ENCODE measurements at places on chromosomes 4 and X.

GRCh38 chr4:138870737-138871554 lies 144.6 kb upstream of the NOCT start:
- DNase-seq, result peak; percentile 85

DNA sequence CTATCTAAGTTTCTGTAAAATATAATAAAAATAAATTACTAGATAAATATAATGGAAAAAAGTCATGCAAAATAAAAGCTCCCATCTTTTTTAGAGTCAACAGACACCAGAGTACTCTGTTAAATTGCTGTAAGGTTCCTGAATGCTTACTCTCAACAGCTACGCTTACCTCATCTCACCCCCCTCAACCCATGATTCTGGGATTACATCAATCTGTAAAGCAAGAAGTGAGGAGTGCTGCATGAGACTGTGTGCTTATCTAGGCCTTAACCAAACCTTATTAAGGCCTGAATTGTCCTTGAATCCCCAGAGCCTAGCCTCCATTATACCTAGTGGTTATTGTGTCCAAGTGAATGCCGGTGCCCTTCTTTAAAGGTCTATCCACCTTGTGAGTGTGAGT lies 735.8 kb downstream of the RPA4 start:
- no peak for DNase-seq

GRCh38 chrX:39729981-39730661 lies 367.6 kb downstream of the BCOR start:
- peak; percentile 70 for DNase-seq

GRCh38 chr4:108148316-108148715 lies 20.4 kb downstream of the LEF1 start:
- DNase-seq, result no peak

DNA sequence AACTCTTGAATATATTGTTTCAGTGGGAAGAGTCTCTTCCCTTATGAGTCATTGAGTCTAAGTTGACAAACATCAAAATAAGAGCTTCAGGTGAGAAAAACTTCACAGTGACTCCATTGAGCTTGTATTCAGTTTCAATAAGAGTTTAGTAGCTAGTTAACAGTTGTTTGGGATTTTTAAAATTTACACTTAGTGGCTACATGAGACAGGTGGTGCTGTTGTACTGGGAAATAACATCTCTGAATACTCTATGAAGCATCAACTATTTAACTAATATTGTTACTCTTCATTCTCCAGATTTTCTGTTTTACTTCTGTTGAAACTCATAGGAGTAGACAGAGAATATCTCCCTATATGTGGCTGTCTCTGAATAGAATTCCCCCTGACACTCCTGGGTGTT lies 1609.1 kb downstream of the C4orf33 start:
- no peak for DNase-seq

DNA sequence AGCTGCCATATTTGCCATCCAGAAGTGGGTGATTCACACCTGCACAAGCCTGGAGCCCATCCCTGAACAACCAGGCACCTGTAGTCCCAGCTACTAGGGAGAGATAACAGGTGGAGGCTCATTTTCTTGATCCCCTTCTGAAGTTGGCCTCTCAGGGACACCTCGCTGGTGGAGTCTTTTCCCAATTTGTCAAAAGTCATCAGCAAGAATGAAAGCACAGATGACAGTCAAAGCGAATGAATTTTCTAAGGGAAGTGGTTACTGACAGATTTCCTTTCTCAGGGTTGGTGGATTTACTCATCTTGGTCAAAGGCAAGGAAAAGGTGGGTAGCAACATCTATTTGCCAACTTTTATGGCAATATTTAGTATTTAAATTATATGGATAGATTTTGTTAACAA lies 36.5 kb downstream of the FGFBP1 start:
- DNase-seq, result no peak

DNA sequence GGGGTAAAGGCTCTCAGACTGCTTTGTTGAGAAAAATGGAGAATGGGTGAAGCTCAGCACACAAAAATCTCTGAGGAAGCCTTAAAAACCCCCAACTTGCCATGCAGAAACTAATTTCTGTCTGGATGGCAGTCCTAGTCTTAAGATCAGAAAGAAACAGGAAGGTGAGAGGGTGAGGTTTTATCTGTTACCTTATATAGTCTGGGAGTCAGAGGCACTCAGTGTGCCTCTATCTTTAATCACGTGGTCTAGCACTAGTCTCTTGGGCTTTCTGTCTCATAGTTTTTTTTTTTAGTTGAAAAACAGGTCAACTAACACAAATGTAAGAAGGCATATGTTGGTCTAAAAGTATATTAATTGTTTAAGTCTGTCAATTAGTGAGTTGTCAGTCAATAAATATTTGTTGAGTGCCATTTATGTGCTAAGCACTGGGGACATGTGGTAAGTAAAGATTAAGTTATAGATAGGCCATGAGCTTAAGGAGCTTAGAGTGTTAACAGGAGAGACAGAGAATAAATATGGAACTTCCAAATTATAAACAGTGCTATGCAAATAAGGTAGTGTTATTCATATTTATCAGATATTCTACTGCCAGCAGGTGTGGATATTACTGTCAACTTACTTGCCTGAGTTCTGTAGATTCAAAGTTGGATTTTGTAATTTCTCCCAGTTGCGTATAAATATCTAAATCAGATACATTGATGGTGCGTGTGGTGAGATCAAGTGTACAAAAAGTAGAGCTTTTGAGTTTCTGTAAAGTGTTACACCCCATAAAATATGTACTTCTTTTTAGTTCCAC lies 7.0 kb downstream of the CYBB start:
- no peak for DNase-seq

- DNase-seq, result no peak
Measured at GRCh38 chrX:119687661-119688413, 5.1 kb downstream of the SEPTIN6 start.

GRCh38 chr4:156971676-156972378 lies at the start of gene PDGFC:
TSS of gene PDGFC (minus strand) at chr4:156971799. CDS start at chr4:156970903, 896 bp downstream.
- DNase-seq, result peak; percentile 88

DNA sequence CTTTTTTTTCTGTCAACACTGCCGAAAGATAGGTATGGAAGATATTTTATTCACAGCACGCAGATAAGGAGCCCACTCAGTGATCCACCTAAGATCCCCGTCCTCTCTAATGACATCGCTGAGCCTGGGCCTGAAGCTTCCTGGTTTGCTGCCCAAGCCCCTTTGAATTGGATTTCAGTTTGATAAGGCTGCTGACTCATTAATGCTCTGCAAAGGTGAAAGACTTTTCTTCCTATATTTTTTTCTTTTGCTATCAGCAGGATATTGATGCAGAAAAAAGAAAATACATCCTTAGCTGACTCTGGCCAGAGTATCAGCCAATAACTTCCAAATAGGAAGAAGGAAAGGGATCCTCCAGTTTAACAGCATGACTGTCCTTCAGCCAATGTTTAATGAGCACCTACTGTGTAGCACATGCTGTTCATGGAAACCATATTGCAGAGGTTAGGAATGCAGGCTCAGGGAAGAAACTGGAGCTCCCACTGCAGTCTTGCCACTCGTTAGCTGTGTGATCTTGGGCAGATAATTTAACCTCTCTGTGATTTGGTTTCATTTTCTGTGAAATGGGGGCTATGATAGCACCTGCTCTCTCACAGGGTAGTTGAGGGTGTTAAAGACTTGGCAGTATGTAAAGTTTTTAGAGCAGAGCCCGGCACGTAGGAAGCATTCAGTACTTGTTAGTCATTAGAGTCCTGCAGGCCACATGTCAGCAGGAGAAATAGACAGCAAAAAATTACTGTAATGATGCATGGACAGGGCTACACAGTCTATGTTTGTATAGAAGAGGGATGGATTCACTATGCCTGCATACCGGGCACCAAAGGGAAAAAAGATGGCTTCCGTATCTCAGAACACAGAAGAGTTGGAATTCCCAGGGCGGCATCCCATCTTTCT lies 39.3 kb downstream of the EVC start:
- DNase-seq, result no peak

DNA sequence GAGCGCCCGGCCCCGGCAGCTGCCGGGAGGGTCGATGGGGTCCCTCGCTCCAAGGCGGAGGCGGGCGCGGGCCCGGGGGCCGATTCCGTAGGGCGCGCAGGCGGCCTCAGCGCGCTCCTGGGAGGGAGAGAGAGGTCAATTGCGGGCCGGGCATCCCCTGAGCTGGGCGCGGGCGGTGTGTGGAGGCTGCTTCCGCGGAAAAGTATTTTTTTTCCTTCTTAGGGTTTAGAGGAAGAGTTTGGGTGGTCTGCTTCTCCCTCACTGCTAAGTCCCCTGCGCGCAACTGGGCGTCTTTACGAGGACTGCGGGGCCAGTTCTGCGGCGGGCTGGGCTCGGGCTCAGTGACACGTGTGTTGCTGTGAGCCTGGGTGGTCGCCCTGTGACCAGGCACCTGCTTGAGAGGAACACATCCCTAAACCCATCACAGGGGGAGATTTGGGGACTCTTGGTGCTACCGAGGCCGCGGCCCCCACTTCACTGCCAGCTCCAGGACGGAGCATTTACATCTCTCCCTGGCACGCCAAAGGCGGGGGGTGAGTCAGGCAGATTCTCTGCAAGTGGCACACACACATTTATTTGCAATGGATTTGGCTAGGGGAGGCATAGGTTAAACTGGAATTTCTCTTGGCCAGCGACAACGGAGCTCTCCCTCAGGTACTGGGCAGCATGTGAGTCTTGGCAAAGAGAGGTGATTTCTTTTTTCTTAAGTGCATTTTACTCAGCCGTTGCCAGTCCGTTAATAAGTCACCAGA lies 151.2 kb upstream of the SLC4A4 start:
- DNase-seq, result peak; percentile 61

DNA sequence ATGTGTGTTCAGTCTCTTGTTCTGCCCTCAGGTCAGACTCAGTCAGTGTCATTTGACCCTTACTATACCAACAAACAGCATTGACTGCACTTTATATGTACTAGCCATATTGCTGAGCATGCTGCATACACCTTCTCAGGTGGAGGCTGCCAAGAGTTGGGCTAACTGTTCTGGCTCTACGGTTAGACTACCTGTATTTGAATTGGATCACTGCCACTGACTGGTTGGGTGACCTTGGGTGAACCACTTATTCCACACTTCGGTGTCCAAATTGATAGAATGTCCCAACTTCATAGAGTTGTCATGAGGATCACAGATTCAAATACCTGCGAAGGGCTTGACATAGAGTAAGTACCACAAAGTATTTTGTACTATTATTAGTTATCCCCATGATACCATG lies 91.2 kb upstream of the GPR50 start:
- no peak for DNase-seq

- no peak for DNase-seq
Measured at GRCh38 chrX:129318375-129318774, 204.9 kb downstream of the SMARCA1 start.

GRCh38 chr4:122959981-122960610 lies 37.7 kb upstream of the NUDT6 start:
- DNase-seq, result no peak

DNA sequence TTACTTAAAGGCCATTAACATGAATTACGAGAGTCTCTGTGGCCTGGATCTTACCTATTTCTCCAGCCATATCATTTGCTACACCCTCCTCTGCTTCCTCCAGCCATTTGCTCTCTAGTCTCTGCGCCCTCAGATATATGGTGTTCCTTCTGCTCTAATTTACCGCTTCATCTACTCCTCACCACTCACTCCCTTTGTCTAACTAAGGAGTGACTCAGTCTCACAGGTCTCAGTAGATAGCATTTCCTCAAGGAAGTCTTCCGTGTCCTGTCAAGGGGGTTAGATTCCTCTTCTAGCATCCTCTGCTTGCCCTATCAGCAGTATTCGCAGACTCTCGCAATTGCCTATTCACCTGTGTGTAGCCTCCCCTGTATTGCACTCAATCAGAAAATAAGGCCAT lies 892.1 kb upstream of the INTU start:
- no peak for DNase-seq

DNA sequence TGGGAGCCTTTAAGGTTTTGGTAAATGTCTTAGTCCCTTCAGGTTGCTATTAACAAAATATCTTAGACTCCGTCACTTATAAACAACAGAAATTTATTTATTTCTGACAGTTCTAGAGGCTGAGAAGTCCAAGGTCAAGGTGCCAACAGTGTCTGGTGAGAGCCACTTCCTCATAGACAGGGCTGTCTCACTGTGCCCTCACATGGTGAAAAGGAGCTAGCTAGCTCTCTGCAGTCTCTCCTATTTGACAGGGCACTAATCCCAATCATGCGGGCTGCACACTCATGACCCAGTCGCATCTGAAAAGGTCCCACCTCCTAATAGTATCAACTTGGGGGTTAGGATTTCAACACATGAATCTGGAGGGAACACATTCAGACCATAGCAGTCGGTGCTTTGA lies 63.4 kb upstream of the KLF3 start:
- no peak for DNase-seq

DNA sequence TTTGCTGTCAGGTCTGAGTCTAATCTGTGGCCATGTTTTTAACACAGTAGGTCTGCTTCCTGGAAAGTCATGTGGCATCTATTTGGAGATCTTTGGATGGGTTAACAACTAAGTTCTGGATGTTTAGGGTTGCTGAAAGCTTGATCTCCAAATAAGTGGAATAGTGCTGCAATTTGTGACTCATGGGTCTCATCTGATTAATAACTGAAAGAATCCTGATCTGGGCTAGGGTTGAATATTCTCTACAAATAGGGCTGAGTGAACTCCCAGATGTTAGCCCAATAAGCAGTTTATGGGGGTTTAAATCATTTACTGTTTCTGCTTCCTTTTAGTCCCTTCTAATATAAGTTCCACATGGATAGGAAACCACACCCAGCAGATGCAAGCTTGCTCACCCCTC lies 23.1 kb downstream of the CT47C1 start:
- DNase-seq, result no peak

DNA sequence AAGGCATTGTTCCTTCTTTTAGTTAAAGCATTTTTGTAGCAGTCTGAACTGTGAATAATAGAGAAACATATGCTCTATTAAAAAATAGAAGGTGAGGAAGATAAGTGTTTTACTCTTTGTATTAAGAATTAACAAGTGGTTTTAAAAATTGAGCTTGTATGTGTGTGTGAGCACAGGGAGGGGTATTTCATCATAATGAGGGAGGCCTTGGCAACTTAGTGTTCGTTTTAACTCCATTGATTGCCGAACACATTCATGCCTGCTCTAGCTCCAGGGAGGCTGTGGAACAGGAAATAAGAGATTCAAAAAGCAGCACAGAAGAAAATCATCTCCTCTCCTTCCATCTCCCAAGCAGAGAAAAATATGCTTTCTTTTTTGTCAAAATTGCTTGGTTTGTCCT lies 14.8 kb downstream of the SHROOM3 start:
- no peak for DNase-seq

DNA sequence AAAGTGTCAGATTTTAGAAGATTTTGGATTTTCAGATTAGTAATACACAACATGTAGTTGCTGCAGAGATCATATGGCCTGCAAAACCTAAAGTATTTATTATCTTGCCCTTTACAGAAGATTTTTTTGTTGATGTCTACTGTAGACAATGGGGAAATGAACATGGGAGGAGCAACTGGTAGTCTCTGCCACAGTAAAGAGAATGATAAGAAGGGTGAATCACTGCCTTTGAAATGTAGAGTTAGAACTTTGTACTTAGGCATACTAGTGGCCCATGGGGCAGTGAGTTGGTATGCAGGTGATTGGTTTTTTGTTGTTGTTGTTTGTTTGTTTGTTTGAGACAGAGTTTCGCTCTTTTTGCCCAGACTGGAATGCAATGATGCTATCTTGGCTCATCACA lies 50.1 kb downstream of the GAB1 start:
- no peak for DNase-seq
